ENCODE measurements at places on chromosomes 13 and 19.

DNA sequence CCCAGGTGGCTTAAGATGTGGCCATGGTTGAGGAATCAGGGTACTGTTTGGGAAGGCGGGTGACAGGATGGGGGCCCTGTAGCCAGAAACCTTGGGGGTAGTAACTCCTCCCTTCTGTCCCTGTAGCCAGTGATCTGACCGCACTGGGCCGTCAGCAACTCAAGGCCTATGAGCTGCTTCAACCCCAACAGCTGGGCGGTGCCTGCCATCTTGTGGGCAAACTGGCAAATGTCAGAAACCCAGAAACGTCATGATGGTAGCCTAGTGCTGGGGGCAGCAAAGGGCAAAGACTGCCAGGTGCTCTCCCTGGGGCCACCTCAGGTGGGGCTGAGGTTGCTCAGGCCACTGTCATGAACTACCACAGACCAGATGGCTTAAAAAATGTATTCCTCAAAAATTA is 3.5 kb downstream of the COPE start:
- peak; percentile 35 for DNase-seq

GRCh38 chr13:44151474-44151873 is 222.2 kb upstream of the SERP2 start:
- no peak for DNase-seq

- DNase-seq, result no peak
Observed at GRCh38 chr19:1923319-1923718, 17.7 kb upstream of the CSNK1G2 start.

DNA sequence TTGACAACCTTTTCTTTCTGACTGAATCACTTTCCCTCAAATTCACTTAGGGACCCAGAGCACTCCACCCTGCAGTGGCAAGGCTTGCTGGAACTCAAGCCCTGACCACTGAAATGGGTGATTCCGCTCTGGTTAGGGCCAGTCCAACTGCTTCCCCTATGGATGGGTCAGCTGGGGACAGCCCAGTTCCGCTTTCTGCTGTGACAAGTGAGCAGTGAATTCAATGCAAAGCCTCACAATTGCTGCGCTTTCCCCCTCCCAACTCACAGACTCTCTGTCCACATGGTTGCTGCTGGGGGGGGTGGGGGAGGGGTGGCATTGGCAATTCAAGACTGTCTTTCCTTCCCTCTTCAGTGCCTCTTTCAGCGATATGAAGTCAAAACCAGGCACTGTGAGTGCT is 18.7 kb downstream of the CD70 start:
- no peak for DNase-seq

Data from neural crest cell (in vitro differentiated cells).